ENCODE measurements at places on chromosomes 5 and 9.

DNA sequence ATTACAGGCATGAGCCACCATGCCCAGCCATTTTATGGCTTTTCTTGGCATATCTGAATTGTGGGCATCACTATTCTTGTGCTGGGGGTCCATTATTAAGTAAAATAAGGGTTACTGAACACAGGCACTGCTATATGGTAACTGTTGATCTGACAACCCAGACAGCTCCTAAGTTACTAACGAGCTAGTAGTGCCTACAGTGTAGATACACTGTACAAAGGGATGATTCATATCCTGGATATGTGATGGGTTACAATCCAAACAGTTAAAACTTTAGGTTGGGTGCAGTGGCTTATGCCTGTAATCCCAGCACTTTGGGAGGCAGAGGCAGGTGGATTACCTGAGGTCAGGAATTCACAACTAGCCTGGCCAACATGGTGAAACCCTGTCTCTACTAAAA is 4.3 kb downstream of the CD14 start:
- DNase-seq: no peak

DNA sequence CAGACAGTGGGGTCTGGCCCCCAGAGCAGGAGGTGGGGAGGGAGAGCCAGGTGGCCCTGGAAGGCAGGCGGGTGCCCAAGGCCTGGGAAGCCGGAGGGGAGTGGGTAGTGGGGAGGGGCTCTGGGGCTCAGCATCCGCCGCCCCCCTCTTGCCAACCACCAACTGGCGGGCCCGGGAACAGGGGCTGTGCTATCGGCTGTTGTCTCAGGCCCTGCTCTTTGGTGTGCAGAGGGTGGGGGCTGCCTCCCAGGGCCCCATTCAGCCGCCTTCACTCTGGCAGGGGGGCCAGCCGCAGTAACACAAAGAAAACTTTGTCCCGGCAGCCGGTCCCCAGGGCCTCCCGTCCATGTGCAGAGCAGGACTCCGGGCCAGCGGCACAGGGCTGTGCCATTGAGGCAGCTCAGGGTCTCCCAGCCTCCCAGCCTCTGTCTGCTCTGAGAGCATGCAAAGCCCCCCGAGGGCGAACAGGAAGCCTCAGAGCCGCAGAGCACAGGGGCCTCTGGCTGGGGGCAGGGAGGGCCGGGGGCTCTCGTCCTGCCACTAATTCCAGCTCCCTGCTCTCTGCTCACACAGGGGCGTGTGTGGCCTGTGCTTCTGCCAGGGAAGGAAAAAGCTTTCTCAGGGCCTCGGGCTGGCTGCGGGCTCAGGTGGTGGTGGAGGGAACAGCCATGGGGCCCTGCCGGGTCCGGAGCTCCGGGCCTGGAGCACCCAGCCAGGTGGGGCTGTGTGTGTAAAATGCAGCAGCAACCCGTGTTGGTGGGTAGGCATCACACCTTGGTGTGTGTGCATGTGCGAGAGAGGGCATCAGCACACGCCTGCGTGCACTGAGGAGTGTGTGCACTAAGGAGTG is 54.2 kb upstream of the NOTCH1 start:
- DNase-seq: no peak

DNA sequence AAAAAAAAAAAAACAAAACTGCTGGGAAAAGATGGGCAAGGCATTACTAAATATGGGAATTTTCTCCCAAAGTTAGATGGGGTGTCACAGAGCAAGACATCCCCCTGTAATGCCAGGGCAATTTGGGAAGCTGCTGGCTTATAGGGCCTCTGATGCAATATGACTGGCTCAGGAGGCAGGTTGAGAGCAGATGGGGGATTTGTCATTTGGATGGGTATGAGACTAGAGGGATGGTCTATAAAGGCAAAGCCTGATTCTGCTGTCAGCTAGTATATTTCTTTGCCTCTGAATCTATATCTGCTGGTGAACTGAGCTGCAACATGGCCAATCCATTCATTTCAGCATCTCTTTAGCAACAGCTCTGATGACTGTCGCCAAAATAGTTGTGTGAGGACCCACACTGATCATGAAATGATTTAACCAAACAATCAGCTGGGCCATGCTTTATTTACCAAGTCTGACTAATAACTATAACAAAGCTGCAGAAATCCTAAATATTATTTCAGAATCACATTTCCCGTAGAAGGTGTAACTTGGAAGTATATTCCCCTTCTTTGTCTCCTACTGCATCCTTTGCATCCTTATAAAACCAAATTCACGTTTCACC is 455.1 kb upstream of the ZNF608 start:
- no peak for DNase-seq

DNA sequence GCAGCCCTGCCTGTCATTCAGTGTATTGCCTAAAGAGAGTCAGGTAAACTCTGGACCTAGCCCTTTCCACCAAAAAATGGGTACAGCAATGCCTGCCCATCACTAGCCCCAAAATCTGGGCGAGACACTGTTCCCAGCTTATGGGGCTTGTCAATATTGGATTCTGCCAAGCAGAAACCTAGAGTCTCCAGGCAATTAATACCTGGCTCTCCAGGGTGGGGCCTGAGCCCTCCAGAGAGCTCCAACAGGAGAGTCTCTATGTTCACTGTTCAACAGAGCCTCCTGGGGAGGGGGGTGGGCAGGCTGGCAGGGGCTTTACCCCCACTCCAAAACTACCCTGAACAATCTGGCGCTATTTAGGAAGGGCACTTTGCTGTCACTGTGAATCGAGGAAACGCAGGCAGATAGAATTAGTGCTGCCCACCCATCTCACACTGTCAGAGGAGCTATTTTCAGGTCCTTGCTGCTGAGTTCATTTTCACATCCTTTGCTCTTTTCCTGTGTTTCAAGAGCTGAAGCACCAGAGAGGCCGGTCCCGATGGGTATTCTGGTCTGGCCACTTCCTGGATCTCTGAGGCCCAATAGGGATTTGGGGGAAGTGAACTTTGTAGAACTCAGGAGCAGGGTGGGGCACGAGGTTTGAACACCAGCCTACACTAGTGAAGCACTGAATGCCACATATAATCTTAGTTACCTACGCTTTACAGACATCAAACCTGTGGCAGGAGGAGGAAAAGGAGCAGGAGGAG is 121.8 kb downstream of the C5orf15 start:
- DNase-seq: no peak

DNA sequence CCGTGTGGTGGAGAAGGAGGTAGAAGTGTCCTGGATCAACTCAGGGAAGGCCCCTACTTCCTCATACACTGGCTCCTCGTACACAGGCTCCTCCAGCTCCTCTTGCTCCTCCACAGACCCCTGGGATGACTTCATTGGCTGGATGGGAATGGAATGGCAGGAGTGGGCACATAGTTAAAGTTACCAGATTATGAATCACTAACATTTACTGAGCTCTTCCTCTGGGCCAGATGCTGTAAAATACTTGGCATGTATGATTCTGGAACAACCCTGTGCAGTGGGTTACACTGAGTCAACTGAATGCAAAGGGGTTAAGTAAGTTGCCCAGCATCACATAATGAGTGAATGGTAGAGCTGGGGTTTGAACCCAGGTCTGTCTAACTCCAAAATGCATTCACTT is 3.1 kb upstream of the FCHSD1 start:
- DNase-seq: no peak
